Naive thymus-derived CD8-positive, alpha-beta T cell (primary cell): ENCODE measurements at places on chromosomes 5 and 9. TPM values are rescaled to one million over a fixed set of nuclear protein-coding genes. Genes with fewer than 3 reads are reported as not detected.

DNA sequence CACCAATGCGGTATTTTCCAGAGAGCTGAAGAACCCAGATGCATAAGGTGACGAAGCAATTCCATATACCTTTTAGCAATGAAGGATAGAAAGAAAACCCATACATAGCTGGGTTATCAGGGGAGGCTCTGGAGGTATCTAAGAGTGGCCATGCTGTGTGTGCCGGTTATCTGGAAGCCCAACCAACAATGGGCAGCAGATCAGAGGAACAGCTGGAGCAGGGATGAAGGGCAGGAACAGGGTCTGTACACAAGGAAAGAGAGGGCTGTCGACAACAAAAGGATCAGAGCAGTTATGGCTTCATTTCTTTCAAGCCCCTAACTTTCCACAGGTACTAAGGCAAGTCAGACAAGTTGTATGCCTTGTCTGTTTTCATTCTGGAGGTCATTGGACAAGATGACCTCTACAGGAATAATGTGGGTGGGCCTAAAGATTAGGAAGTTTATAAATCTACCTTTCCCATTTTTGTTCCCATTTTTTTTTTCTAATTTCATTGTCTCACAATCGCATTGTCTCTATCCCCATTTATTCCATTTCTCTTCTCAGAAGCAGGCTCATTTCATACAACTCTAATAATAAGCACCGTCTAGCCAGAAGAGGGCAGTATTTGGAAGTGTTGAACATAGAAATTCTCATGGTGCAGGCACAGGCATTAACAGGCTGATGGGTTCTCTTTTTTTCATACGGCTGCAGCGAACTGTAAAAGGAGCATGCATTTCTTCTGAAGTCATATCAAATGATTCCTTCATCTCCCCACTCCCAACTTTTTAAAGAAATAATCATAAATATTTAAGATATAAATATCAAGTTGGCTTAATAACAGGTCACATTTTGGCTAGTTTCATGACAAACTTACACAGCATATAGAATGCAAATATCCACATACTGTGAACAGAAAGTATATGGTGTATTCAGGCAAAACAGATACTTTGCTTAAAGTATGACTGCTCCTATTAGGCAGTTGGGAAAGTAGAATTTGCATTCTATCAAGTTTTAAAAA is 63.5 kb downstream of the ZNF474 start:
- no peak for DNase-seq

Gene CARTPT
- not detected for polyA plus RNA-seq

DNA sequence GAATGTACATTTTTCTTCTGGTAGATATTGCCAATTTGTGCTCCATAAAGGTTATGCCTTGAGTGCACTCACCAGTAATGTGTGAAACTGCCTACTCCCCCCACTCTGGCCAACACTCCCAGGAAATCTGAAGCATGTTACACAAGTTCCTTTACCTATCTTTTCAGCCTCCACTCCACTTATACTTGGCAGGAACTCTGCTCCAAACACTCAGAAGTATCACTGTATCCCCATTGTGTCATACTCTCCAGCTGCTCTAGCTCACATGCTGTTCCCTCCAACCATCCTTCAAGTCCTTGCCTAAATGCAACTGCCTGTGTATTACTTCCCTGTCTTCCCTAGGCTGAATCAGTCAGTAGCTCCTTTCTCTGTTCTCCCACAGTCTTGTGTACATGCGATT is 28.3 kb downstream of the POU4F3 start:
- no peak for DNase-seq

DNA sequence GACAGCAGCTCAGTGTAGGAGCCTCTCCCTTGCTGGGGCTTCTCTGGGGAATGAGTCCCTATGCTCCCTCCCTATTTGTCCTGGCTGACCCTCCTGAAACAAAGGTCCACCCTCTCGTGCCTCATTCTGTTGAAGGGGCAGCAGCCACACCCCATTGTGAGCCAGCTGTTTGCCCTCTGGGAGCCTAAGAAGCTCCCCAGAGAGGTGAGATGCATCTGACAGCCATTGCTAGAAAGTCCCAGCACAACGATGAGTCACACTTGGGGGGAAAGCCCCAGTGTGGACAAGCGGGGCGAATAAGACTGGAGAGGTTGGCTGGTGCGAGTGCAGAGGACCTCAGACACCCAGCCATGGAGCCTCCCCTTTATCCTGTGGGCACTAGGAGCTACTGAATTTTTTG is 101.4 kb downstream of the PPARGC1B start:
- DNase-seq: no peak

DNA sequence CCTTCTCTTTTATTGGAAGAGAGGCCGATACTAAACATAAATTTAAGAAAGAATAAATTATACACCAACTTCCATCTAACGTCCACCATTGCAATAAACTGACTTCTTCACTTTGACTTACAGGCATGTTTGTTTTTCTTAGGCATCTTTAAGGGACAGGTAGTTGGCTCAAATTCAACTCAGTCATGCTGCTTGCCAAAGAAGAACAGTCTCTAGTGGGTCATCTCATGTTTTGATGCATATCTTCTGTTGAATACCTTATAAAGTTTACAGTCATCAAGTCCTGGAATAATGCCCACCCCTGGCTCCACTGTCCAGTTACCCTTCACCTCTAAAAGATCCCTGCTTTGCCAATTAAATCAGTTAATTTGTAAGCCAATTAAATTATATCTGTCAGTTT is 328.2 kb upstream of the GRAMD2B start:
- DNase-seq: no peak

Gene CDC20B
- polyA plus RNA-seq: not detected

Gene CNTLN
- polyA plus RNA-seq: not detected

Gene KCNV2
- polyA plus RNA-seq: not detected

DNA sequence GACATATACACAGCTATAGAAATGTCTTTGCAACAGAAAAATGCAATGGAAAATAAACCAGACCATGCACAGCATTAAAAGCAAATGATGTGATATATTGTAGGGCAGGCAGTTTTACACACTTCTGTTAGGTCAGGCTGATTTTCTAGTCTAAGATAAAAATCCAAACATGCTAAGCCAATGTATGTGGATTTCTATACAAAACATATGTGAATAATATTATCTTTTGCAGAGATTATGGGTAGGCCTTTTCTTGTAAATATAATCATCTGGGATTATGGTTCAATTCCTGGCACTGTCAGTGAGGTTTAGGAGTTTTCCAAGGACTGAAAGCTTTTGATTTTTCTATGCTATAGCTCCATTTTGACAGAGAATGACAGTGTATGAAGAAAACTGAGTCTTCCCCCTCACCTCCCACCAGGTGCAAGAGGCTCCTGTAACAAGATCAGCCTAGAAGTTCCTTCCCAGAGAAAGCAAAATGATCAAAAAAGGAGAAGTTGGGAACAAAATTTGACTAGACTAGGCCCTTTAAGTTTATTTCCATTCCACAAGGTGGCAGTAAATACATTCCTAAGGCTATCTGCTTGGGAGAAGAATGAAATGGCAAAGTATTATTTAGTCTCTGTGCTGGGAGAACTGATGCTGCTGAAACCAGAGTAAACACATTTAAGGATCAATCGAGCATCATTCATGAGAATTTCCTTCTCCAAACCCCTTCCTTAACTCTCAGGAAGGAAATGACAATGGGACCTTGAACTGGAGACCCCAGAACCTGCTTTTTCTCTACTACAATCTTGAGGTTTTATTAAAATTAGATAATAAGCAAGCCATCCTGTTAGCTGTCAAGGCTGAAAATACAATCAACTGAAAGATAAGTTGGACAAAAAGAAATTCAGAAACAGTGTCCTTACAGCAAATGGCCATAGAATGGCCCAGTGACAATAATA is 133.0 kb upstream of the TUT7 start:
- no peak for DNase-seq

DNA sequence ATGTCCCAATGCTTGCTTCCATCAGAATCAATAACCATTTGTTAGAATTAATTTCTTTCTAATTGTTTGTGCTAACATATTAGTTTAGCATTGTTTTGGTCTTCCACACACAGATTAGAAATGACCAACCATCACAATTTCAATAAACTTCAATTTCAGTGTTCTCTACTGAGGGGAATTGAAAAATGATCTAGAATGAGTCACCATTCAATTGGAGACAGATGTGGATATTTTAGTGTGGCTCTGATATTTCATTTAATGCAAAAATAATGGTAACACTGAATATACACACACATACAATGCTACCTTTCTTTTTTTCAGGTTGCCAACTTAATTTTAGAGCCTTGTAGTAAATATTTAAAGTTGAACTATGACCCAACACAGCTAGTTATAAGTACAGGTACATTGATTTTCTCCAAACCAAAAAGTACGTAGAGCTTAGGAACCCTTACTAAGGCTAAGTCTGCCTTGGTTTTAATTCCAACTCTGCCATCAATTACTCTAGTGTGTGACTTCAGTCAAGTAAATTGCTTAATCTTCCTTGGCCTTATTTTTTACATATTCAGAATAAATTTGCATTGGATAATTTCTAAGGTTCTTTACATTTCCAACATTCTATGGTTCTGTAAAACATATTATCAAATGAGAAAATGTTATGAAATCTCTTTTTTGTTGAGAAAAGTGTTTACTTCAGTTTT is 143.9 kb downstream of the DMRTA1 start:
- no peak for DNase-seq
